ENCODE measurements at places on chromosomes 3 and 15.

GRCh38 chr15:60913900-60914299 is 315.2 kb downstream of the RORA start:
- DNase-seq = no peak

GRCh38 chr15:39579487-39580116 is 1.3 kb upstream of the THBS1 start:
- no peak for DNase-seq

DNA sequence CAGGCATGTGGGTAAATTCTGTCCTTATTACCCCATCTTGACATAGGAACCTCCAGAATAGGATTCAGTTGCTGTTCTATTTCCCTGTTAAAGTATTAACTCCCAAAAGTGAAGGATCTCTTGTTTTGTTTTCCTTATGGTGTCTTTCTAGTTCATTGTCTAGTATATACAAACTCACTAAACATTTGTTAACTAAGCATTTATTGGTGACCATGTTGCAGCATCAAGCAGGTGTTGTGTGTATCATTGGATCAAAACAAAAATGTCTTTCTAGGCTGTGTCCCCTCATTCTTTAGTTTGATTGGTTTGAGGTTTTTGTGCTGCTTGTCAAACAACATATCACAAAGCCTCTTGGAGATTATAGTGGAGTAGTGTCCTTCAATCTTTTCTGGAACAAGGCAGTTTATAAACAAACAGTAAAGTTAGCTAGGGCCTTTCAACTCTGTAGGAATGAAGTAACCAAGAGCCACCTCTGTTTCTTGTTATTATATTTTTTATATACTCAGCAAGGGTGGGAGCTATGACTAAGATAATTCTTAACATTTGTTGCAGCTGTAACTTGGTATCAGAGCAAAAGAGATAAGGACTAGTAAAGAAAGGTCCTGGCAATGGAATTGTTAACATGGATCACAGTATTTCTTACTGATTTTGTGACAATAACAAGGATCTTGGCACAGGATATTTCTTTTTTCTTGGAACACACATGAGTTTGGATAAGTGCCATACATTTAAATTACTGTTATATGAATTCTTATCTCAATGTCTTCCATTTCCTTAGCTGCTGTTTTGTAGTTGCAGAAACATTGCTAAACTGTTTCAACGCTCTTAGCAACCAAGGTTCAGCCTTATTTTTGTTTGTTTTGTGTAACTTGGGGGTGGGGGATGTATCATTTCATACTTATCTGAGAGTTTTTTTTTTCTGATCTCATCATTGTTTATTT is 49.3 kb downstream of the TMOD3 start:
- DNase-seq = no peak

DNA sequence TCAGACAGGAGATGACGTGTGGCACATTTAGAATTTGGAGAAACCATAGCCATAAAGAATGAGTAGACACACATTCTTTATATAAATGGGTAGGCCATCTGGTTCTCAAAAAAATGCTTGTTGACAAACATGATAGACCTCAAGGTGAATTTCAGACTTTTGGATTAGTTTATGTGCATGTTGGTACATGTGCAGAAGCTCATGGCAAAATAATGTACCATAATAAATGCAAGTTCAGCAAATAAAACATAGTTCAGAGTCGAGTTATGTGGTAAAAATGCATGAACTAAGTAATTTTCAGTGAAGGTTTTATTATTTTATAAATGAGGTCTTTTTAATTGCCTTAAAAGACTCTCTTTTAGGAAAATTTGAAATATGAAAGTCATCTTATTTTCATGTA is 24.6 kb downstream of the EEFSEC start:
- no peak for DNase-seq

DNA sequence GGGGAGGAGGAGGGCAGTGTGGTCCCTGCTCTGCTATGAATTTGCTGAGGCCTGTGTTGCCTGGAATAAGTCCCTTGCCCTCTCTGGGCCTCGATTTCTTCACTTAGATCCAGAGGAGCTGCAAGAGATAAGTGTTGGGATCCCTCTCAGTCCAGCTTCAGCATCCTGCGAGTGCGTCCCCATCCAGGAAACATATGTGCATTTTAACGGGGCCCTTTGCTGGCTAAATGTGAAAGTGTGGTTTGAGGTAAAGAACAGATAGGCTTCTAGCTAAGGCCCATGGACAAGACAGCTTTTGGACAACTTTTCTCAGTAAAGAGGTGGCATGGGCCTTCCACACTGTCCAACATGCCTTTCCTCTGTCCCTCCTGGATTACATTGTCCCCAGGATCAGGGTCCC is 26.5 kb downstream of the RPLP1 start:
- no peak for DNase-seq

GRCh38 chr15:88031461-88031860 is 225.1 kb downstream of the NTRK3 start:
- no peak for DNase-seq

DNA sequence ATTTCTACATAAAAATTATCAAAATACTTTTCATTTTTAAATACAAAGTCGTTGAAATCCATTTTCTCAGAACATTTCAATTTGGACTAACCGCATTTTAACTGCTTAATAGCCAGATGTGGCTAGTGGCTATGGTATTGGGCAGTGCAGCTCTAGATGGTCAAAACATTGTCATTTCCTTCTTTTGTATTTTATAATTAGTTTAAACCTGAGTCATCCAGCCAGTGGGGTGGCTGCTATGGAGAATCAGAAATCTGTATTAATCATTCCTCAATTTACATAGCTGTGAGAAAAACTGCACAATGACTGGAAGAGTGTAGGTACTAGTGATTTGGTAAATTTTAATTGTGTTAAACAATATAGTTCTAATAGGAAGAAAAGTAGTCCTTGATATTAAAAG is 245.3 kb downstream of the PDZRN3 start:
- no peak for DNase-seq

DNA sequence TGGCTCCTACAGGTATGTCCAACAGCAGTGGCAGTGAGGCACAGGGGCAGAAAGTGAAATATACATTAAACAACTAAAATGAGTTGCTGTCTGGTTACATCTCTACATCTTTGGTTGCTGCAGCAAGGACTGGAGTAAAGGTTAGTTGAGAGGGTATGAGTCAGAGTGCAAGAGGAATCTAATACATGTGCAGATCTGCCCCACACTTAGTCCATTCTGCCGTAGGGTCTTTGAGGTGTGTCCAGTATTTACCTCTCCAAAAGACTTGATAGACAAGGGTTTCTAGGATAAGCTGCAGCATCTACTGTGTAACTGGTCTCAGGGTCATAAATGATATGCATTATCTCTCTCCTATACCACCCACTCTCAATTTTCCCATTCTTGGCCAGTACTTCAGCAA is 6.2 kb upstream of the NEDD4 start:
- DNase-seq = no peak

DNA sequence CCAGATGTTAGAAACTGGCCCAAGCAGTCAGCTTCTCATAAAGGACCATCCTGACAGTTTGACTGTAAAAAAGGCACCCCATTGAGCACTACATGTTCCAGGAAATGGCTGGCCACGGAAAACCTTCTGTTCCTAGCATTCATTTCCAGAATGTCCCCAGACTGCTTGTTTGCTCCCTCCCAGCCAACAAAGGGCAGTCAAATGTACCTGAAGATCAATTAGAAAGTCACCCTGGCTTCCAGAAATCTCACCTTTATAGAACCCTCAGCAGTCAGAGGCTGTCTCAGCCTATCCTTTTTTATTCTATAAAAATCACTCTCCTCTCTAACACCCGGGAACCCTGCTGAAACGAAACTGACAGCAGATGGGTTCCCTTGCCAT is 784 bp upstream of the SAMMSON start:
- DNase-seq = no peak

- no peak for DNase-seq
These were observed 1.5 kb downstream of the SATB1 start for GRCh38 chr3:18423401-18424212.

- no peak for DNase-seq
These were observed 19.1 kb downstream of the PAQR9 start for GRCh38 chr3:142944342-142944741.

Measured in NCI-H1436 treated with DMSO at 0.1 percent for 48 hours (cell line).